ENCODE measurements at places on chromosomes 6 and 20.

DNA sequence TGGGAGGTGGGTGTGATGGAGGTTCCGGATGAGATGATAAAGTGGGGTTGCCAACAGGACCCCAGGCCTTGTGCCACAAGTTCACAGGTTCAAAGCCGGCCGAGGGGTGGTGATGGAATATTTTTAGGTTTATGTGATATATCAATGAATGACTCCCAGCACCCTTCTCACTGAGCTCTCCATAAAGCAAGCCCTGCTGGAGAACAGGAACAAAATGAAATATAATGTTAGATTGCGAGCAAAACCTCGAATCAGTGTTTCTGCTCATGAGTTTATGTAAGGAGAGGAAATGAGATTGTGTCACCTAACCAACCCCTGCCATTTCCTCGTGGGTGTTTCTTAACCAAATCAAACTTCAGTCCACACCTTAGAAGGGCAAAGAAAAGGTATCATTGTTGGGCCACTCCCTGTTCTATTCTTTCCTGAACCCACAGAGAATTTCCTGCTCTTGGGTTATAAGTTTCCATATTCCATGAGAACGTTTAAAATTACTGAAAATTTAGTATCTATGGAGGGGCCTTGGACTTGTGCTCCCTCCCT is 192.2 kb upstream of the EXOC2 start:
- DNase-seq: no peak

DNA sequence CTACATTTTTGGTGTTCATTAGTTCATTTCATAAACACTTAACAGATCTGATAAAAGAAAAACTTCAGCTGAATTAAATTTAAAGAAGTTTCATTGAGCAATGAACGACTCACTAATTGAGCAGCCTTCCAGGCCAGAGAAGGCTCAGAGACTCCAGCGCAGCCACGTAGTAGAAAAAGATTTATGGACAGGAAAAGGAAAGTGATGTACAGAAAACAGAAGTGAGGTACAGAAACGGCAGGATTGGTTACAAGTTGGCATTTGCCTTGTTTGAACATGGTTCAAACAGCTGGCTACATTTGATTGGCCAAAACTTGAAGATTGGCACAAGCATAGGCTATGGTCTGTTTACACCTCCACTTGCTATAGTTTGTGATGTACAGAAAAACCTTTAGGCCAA is 166.3 kb upstream of the DTNBP1 start:
- no peak for DNase-seq

- DNase-seq: no peak
These were observed 16.5 kb downstream of the KPNA5 start for GRCh38 chr6:116697480-116697879.

DNA sequence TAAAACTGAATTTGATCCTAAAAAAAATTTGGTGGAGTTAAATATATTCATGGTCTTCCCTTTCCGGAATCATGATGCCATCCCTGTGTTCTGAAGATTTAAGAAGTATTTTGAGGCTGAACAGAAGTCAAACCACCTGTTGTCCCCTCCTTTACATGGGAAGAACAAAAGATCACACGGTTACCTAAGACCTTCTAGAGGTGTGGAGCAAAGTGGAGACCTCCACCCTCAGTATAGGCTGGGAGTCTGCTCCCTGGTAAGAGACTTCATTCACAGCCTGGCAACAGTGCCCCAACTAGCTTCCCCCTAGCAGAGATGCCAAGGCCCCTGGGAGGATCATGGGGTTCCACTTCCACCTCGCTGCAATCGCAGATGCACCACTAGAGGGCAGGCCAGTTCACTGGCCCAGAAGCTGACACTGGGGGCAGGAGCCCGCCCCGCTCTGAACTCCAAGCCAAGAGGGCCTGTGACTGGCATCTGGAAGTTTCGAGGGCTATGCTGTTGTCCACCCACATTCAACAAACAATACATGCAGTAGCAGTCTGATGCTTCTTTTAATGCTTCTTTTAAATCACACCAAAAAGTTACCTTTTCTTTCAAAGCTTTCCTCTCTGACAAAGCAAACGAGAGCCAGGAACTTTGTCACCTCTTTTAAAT is 19.5 kb upstream of the UBE2J1 start:
- DNase-seq: peak; percentile 44

DNA sequence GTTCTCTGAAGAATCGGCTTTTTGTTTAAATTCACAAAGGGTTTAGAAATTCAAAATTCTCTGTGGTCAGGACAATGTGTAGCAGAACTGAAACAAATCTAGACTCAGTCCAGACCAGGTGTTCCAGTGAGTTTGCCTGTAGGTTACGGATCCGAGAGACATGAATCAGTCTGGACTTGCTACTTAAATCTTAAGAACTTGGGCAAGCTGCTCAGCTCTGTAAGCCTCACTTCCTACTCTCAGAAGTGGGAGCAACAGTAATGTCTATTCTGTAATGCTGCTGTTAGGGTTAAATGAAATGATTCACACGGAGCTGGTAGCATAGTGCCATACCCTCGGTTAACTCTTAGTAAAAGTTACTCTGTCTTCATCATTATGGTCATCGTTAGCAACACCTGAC is 37.7 kb downstream of the HECA start:
- no peak for DNase-seq

DNA sequence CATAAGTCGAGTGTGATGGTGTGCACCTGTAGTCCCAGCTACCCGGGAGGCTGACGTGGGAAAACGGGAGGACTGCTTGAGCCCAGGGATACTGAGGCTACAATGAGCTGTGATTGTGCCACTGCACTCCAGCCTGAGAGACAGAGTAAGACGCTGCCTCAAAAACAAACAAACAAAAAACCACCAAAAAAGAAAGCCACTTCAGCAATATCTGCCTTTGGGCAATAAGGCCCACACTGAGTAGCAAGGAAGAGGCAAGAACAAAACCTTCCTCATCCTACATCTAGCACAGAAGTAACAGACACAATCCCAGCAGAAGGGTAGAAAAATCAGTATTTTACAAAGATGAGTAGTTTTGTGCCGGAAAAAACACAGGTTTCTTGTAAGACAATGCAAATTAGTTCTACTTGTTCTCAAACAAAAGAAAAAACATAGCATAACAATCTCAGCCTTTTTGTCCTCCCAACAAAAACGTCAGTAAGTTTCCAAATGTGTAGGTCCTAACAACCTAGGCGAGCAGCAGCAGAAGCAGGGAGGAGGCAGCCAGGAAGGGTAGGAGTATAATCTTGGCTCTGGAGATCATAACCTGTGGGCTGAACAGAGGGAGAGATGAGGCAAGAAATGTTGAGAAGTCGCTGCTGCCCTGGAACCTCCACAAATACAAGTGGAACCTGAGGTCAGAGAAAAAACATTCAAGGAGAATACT is 5.7 kb downstream of the PPP1R10 start:
- no peak for DNase-seq

DNA sequence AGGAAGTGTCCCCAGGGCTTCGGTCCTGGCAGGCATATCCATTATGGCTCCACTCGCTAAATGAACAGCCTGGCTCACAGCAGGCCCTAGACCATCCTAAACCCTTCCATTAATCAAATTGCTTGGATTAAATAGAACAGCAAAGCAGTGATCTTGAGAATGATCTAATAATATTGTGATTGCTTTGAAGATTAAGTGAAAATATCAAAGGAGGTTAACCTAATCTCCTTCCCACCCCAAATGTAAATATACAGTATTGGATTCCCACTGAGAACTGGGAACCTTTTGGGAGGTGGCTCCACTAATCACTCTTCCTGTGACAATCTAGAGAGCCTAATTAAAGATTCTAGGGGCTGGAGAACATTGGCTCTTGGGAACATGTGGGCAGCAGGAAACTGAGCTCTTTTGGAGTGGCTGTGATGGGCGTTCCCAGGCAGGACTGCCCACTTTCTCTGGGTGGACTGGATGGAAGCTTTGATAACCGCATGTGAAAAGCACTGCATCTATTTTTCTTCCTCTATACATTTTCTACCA is 68.3 kb upstream of the FRMD1 start:
- DNase-seq: no peak

DNA sequence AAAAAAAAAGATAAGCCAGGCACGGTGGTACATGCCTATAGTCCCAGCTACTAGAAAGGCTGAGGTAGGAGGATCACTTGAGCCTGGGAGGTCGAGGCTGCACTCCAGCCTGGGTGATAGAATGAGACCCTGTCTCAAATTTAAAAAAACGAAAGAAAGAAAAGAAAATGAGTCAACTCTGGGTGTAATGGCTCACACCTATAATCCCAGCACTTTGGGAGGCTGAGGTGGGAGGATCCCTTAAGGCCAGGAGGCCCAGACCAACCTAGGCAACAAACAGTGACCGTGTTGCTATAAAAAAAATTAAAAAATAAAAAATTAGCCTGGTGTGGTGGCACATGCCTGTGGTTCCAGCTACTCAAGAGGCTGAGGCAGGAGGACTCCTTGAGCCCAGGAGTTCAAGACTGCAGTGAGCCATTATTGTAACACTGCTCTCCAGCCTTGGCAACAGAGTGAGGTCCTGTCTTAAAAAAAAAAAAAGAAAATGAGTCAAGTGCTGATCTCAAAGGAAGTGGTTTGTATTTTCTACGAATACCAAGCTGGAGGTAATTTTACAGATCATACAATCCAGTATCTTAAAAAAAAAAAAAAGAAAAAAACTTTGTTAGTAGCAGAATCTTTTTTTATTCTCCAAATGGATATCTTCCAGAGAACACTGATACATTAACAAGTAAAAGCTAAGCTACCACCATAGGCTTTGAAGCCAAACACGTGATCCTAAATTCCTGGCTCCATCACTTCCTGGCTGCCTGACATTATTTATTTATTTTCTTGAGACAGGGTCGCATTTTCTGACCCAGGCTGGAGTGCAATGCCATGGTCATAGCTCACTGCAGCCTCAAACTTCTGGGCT is 5.7 kb downstream of the COMMD7 start:
- no peak for DNase-seq

- DNase-seq: no peak
These were observed 163.4 kb upstream of the HEY2 start for GRCh38 chr6:125586074-125586473.

GRCh38 chr20:58223358-58223941 is 5.0 kb downstream of the ANKRD60 start:
- no peak for DNase-seq

- no peak for DNase-seq
These were observed 656.0 kb downstream of the KIF16B start for GRCh38 chr20:15917283-15917682.

DNA sequence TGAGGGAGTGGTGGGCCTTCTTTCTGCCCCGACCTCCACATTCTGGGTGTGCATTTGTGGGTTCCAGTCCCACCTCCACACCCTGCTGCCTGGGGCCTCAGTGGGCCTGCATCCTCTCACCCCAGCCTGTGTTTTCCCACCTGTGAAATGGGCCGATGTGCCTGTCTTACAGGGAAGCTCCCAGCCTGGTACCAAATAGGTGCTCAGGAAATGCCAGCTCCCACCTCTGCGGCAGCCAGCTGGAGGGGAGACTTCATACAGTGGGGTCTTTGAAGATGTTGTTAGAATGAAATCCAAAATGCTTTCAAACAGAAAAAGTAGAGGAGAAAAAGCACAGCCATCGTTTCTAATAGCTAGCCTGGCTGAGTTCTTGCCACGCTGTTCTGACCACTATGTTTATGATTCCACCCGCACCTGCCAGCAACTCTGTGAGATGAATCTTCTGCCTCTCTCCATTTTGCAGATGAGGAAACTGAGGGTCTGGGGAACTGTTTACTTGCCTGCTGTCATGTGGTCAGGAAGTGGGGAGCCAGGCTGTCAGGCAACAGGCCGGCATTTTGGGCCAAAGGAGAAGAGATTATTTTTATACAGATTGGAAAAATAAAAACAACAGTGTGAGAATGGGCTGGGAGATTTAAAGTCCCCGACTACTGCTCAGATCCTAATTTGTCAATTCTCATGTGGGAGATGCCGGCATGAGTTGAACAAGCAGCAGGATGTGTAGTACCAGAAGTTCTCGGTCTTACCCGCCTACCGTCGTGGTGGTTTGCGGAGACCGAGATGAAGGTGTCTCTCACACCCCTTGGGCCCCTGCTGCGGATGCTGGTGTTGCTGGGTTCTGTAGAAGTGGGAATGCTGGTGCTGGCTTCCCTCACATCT is 4.6 kb downstream of the TMEM181 start:
- DNase-seq: no peak

GRCh38 chr6:149046822-149047246 is 270.7 kb upstream of the TAB2 start:
- no peak for DNase-seq

- no peak for DNase-seq
These were observed 36.0 kb upstream of the KLHL31 start for GRCh38 chr6:53701333-53702218.

- DNase-seq: no peak
These were observed 11.6 kb upstream of the BPIFB4 start for GRCh38 chr20:33067806-33068205.

GRCh38 chr6:139891471-139891870 is 517.0 kb upstream of the CITED2 start:
- DNase-seq: no peak

GRCh38 chr20:46128310-46129151 is 10.4 kb downstream of the CD40 start:
- no peak for DNase-seq

DNA sequence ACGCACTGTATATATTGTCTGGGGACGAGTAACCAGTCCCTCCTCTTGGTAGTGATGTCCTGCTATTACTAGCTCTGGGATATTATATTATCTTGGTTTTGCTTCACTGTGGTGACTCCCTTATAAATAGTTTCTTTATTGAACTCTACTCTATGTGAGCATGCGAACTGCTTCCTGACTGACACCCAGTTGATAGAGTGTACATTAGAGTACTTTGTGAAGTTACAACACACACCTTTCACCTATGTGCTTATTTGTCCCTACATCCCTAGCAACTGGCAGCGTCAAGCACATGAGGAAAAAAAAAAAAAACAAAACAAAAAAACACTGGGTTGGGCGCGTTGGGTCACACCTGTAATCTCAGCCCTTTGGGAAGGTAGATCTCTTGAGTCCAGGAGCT is 67.3 kb upstream of the TENT5A start:
- DNase-seq: no peak

GRCh38 chr6:137191670-137192069 is 18.2 kb upstream of the IL22RA2 start:
- DNase-seq: no peak

GRCh38 chr6:158242071-158242606 is 70.1 kb upstream of the TULP4 start:
- DNase-seq: no peak
